ENCODE measurements at places on chromosomes 1 and 21.

- no peak for DNase-seq
These were observed 440.7 kb downstream of the CAMTA1 start for GRCh38 chr1:7225711-7226505.

DNA sequence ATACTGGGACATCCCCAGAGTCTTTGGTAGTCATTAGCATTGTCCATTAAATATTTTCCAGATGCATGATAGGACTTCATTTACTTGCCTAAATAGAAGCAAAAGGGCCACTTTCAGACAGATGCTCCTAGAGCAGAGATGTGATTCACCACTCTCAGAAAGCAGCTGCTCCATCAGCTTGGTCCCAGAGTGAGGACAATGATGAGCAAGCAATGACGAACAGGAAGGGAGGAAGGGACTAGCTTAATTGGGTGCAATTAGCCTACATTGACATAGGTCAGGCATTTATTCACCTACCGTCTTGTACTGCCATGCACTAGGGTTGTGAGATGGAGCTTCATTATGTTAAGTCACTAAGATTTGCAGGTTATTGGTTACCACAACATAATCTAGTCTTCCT is 85.1 kb upstream of the PLXNA2 start:
- no peak for DNase-seq

DNA sequence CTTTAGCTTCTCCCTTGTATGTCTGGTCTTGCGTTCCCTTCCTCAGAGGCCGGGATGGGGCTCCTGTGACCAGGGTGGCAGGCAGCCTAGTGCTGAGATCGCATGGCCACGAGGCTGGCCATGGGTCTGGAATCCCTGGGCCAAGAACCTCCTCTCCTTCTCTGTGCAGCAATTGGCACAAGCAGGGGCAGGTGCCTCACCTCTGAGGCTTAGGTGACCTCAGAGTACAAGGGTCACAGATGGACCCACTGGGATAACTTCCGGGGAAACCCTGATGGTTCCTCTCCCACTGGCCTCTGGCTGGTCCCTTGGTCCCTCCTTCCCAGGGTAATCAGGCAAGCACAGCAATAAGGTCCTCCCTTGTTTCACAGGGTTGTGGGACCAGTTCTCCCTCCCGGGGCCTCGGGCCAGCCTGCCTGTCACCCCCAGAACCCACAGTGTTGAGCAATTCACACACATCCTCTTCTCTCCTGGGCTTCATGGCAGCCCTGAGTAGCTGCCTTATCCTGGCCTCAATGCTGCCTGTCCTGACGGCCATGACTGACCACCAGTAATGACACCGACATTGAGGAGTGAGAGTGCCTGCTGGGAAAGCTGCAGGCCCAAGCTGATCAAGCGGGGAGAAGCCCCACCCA is 38.6 kb downstream of the BMP8A start:
- peak; percentile 12 for DNase-seq

DNA sequence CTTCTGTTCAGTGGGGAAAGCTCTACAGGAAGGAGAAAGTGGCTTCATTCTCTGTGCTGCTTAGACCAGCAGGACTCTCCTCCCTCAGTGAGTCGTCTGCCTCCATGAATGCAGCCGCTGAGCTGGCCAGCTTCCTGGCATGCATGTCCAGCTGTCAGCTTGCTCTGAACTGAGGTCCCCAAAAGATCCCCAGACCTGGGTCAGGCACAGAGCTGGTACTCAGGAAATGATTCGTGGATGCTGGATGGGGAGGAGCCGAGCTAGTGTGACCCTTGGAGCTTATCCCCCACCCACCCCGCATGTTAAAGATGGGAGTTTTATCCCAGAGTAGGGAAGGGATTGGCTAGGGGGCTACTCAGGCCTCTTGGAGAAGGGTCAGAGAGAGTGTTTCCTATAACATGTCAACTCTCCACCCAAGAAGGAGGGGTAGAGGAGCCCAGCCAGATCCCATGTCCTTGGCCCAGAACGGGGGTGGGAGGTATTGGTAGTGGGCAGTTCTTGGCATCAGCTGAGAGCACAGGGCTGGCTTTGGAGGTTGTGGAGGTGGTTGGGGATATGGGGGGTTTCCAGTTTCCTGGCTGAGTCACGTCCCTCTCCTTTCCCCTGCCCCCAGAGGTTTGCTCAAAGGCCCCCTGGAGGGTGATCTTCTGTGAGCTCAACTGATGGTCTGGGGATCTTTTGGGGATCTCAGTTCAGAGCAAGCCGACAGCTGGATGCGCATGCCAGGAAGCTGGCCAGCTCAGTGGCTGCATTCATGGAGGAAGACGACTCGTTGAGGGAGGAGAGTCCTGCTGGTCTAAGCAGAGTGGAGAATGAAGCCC is 110.1 kb downstream of the FOXD2 start:
- DNase-seq = no peak

GRCh38 chr1:115491298-115492018 is 150.3 kb upstream of the VANGL1 start:
- no peak for DNase-seq

GRCh38 chr1:115815694-115816093 is 25.2 kb downstream of the NHLH2 start:
- no peak for DNase-seq

- DNase-seq = peak; percentile 61
These were observed 8.3 kb upstream of the KCNAB2 start for GRCh38 chr1:6037338-6037762.

GRCh38 chr1:119587341-119587740 is 60.7 kb downstream of the ZNF697 start:
- DNase-seq = no peak

DNA sequence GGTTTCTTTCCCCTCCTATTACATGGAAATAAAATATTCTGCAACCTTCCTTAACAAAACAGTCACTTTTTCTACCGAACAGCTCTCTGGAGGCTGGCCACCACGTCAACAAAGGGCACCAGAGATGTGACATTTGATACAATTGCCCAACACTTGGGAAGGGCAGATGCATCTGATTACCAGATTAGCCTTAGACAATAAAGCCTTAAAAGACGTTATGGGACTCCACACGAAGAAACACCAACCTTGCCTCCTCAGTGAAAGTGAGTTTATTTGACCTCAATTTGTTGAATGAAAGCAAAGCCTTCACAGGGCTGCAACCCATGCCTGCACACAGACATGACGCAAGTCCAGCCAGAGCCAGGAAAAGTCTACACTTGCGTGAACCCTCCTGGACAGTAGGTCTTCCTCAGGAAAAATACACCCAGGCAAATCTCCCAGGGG is 136.1 kb downstream of the TGFBR3 start:
- DNase-seq = no peak

- no peak for DNase-seq
These were observed 23.0 kb upstream of the ITPKB start for GRCh38 chr1:226762055-226762454.

Measured in GF-D8 (cell line).